ENCODE measurements at places on chromosomes 7 and 10.

DNA sequence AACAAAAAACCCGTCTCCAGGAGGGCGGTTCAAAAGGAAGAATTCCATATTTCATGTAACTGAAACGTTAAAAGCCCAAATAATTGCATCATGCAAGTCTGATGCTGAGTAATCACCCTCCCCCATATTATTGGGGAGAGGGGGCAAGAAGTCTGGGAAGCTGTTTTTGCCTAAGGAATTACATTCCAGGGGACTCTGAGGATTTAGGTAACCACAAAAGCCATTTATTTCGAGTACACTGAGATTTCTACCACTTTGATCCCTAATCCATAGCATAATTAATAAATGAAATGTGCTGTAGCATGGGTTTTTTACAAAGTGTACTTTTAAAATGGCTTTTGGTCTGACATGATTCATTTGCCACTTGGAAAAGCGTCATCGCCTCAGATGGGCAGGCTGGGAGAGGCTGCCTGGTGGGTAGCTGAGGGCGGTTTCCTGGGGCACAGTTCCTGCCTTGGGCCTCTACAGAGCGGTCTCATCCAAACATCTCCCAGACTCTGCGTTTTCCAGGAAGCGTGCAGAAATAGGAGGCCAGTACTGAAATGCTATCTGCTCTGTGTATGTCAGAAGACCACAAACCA, 106.5 kb downstream of the TCF7L2 start:
- no peak for DNase-seq
- no peak overlapping the region for H3K4me3 ChIP-seq
- no peaks in the 10 kb centered on the region for H3K36me3 ChIP-seq

- no peaks in the 10 kb centered on the region for H3K4me1 ChIP-seq
- H3K27me3 ChIP-seq = no peaks in the 10 kb centered on the region
- no peaks in the 10 kb centered on the region for H3K36me3 ChIP-seq
These were observed 779.4 kb downstream of the TNS3 start for GRCh38 chr7:46802479-46802878.

DNA sequence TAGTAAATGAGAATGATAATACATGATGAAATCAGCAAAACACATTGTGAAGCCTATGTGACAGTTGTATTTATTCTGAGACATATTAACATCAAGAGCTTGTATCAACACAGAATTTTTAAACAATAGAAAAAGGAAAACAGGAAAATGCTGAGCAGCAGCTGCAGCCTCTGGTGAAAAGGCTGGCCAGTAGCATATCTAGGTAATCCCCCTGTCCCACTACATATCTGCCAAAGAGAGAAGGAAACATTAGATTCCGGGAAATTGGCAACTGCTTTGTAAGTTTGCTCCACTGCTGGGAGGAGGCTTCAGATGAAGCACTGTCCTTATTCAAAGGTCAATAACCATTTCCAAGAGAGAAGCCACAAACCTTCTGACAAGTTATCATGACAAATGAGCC, 89.4 kb downstream of the RALA start:
- H3K27me3 ChIP-seq = no peaks in the 10 kb centered on the region
- no peaks in the 10 kb centered on the region for H3K36me3 ChIP-seq
- no peak overlapping the region for H3K4me3 ChIP-seq
- no peak overlapping the region for H3K27ac ChIP-seq
- no peak for DNase-seq

GRCh38 chr10:33109788-33110469, 151.9 kb upstream of the ITGB1 start:
- H3K27ac ChIP-seq = no peak overlapping the region
- H3K4me3 ChIP-seq = no peak overlapping the region
- peaks cover 11% of the 10 kb centered on the region for H3K4me1 ChIP-seq
- H3K36me3 ChIP-seq = no peaks in the 10 kb centered on the region

GRCh38 chr10:78909221-78909620, 159.5 kb upstream of the ZMIZ1 start:
- H3K4me1 ChIP-seq = peaks cover 2% of the 10 kb centered on the region
- DNase-seq = no peak
- H3K27ac ChIP-seq = no peak overlapping the region
- H3K36me3 ChIP-seq = no peaks in the 10 kb centered on the region
- no peaks in the 10 kb centered on the region for H3K27me3 ChIP-seq

DNA sequence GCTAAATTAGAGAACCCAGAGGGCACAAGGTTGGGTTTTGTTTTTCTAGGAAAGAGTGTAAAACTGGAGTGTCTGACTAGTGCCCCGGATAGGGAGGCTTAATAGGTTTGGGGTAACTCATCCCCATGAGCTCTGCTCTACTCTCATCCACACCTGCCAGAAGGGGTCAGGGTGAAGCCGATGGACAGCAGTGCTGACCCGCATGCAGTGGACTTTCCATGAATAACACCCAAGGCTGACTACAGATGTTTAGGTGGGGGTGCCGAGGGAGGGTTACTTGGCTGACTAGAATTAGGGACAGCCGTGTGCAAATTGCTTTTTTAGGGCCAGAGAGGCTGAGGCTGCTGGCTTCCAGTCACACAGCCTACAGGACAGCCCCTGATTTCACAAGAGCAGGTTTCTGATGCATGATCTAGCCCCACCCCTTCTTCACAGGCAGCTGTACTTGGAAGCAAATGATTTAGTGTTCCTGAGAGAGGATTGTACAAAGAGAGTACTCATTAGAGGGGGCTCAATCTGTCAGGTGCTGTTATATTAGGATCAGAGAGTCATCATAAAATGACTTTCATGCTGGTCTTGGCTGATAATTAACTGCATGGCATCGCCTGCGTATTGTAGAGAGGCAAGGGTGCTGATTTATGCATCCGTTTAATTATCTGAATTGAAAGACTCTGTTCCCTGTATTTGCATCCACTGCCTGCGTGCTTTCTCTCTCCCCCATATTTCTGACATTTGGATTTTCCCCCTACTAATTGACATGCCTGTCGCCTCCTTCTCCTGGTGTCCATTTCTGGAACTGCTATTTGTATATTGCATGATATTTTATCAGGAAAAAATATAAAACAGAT, 9.5 kb downstream of the INHBA start:
- H3K27ac ChIP-seq = peak overlapping the region; percentile 86
- H3K4me3 ChIP-seq = no peak overlapping the region
- H3K4me1 ChIP-seq = peaks cover 54% of the 10 kb centered on the region

DNA sequence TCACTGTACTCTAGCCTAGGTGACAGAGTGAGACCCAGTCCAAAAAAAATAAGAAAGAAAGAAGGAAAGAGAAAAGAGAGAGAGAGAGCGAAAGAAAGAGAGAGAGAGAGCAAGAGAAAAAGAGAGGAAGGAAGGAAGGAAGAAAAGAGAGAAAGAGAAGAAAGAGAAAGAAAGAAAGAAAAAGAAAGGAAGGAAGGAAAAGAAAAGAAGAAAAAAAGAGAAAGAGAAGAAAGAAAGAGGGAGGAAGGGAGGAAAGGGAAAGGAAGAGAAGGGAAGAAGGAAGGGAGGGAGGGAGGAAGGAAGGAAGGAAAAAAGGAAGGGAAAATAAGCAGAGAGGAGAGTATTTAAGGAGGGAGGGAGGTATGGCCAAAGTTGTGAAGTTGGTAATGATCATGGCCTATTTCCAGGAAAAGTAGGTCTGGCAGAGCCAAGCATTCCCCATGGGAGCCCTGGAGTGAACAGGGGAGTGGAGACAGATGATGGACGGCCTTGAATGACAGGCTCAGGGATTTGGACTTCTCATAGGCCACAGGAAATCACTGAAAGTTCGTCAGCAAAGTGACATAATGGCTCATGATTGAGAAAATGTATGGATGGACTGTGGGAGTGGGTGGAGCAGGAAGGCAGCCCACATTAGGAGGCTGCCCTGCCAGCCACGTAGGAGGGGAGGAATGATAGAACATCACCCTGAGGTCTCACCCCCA, 44.8 kb upstream of the CUX1 start:
- no peak overlapping the region for H3K4me3 ChIP-seq
- H3K27ac ChIP-seq = no peak overlapping the region

DNA sequence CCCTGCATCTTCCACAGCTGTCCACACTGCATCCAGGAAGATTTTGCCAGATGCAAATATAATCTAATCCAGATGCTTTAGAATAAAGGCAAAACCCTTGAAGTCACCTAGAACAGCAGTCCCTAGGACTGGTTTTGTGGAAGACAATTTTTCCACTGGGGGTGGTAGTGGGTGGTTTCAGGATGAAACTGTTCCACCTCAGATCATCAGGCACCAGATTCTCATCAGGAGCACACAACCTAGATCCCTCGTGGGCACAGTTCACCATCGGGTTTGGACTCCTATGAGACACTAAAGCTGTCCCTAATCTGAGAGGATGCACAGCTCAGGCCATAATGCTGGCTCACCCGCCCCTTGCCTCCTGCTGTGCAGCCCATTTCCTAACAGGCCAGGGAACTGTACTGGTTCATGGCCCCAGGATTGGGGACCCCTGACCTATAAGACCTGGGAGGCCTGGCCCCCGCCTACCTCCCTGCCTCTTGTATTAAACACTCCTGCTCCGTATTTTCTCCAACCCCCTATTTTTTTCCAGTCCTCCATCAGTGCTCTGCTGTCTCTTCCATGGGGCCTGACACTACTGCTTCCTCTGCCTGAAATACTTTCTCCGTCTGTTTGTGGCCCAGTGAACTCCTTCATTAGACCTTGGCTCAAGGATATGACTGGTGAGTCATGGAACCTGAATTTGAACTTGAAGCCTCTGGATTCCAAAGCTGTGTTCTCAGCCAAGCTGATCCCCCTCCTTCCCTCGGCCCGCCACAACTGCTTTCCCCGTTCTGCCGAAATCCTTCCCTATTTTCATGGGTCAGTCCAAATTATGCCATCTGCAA, 79.9 kb upstream of the RHEB start:
- no peaks in the 10 kb centered on the region for H3K36me3 ChIP-seq
- H3K4me3 ChIP-seq = no peak overlapping the region
- peak overlapping the region; percentile 88 for H3K27ac ChIP-seq
- DNase-seq = no peak

GRCh38 chr10:124156524-124157260, 63.3 kb upstream of the CHST15 start:
- peaks cover 46% of the 10 kb centered on the region for H3K4me1 ChIP-seq
- no peaks in the 10 kb centered on the region for H3K27me3 ChIP-seq
- no peak for DNase-seq

DNA sequence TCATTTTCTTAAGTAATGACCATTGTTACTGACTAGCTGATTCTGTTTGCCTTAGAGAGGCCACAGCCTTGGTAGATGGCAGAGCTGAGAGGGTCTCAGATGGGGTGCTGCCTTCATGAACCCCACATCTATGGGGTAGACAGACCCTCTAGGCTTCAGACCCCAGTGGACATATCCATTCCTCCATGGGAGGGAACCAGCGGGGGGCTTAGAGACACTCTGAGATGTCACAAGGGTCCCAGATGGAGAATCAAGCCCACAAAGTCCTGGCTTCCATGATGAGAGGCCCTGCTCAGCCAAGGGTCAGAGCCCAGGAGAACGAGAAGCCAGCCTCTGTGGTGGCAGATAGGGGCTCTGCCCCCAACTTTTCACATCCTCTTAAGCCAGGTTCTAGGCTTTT, 408.6 kb downstream of the TCERG1L start:
- H3K27me3 ChIP-seq = no peaks in the 10 kb centered on the region
- no peak overlapping the region for H3K27ac ChIP-seq
- H3K36me3 ChIP-seq = no peaks in the 10 kb centered on the region
- H3K4me1 ChIP-seq = no peaks in the 10 kb centered on the region
